ENCODE measurements at places on chromosomes 12 and 14. TPM values are rescaled to one million over a fixed set of nuclear protein-coding genes. Genes with fewer than 3 reads are reported as not detected.

GRCh38 chr12:92210071-92210470 lies 64.4 kb upstream of the BTG1 start:
- no peak for DNase-seq

- DNase-seq: no peak
These were observed 1.7 kb downstream of the OTUB2 start for GRCh38 chr14:94027566-94028449.

GRCh38 chr12:9331218-9331626 lies 123.0 kb upstream of the PZP start:
- peak; percentile 65 for DNase-seq

- DNase-seq: no peak
These were observed 360.1 kb upstream of the TBX3 start for GRCh38 chr12:115044073-115044472.

DNA sequence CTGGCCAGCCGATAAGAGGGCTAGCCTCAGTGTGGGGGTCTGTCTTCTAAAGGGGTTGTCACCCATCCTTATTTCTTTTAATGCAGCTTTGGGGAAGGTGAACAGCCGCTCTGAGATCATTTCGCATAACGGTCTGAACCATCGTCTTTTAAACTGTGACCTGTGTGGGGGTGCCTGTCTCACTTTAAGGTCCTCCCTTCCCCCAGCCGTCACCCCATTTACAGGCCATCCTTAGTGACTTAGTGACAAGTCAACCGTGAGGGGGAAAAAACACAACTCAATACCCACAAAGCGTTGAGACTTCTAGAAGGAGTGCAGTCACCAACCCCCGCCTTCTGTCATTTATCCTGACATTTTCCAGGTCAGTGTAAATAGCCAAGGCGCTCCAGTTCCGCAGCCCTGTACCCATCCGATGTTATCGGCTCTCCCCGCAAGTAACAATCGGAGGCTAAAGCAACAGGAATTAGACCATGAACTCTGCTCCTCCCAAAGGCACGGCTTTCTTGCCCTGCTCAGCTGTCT lies 505 bp upstream of the DENND5B start:
- DNase-seq: no peak

- DNase-seq: no peak
These were observed 7.8 kb downstream of the PPTC7 start for GRCh38 chr12:110575326-110575725.

DNA sequence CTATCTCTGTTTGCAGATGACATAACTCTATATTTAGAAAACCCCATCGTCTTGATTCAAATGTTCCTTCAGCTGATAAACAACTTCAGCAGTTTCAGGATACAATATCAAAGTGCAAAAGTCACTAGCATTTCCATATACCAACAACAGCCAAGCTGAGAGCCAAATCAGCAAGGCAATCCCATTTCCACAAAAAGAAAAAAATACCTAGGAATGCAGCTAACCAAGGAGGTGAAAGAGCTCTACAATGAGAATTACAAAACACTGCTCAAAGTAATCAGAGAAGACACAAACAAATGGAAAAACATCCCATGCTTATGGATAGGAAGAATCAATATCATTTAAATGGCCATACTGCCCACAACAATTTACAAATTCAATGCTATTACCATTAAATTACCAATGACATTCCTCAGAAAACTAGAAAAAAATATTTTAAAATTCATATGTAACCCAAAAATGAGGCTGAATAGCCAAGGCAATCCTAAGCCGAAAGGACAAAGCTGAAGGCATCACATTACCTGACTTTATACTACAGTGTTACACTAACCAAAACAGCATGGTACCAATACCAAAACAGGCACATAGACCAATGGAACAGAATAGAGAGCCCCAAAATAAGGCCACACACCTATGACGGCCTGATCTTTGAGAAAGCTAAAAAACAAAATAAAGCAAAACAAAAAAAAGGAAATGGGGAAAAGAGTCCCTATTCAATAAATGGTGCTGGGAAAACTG lies 901.7 kb downstream of the LRFN5 start:
- DNase-seq: no peak

GRCh38 chr12:2003676-2004112 lies 563 bp downstream of the DCP1B start:
- no peak for DNase-seq

PROX2 gene
- total RNA-seq: not detected

HOTAIR gene
- total RNA-seq: not detected

SFSWAP gene
- total RNA-seq: 23.1 TPM

FAIM2 gene
- 1.1 TPM for total RNA-seq

DPF3 gene
- 21.8 TPM for total RNA-seq

TMEM119 gene
- total RNA-seq: 1.0 TPM

MYH6 gene
- total RNA-seq: 245 TPM

NFATC4 gene
- 10.5 TPM for total RNA-seq

SMIM41 gene
- not detected for total RNA-seq

GLS2 gene
- total RNA-seq: 0.19 TPM

SOX5 gene
- total RNA-seq: 0.47 TPM

APOLD1 gene
- 6.1 TPM for total RNA-seq

EML5 gene
- total RNA-seq: 0.17 TPM
